Placental pericyte (primary cell): ENCODE measurements at places on chromosomes 6 and 20. TPM values are rescaled to one million over a fixed set of nuclear protein-coding genes. Genes with fewer than 3 reads are reported as not detected.

STK38 gene
- total RNA-seq, result 21.4 and 24.6 TPM in 2 replicates

GPLD1 gene
- total RNA-seq, result 0.14 and 0.22 TPM in 2 replicates

RBBP8NL gene
- total RNA-seq, result not detected in 2 replicates

BPIFB6 gene
- total RNA-seq, result not detected in 2 replicates

HCRTR2 gene
- total RNA-seq, result not detected in 2 replicates

SIRPD gene
- total RNA-seq, result not detected in 2 replicates

HDGFL1 gene
- total RNA-seq, result not detected in 2 replicates

APOBEC2 gene
- not detected in 2 replicates for total RNA-seq

TFAP2D gene
- total RNA-seq, result not detected in 2 replicates

TSBP1 gene
- total RNA-seq, result not detected in 2 replicates

PSORS1C1 gene
- 1.3 and 2.3 TPM in 2 replicates for total RNA-seq

RIPOR2 gene
- 0.22 and 4.9 TPM in 2 replicates for total RNA-seq

HRH3 gene
- not detected in 2 replicates for total RNA-seq

C6orf132 gene
- 0.88 and 2.3 TPM in 2 replicates for total RNA-seq

KCNK5 gene
- total RNA-seq, result not detected in 2 replicates

ISM1 gene
- total RNA-seq, result 0.29 TPM in 1 of 2 replicates, not detected in the other

SH3BGRL2 gene
- total RNA-seq, result 0.22 and 1.6 TPM in 2 replicates

AIF1 gene
- total RNA-seq, result not detected in 2 replicates

SLC12A5 gene
- under 0.01 TPM in 1 of 2 replicates, not detected in the other for total RNA-seq

OOEP gene
- total RNA-seq, result 0.72 and 0.88 TPM in 2 replicates

FNDC1 gene
- under 0.01 TPM in 2 replicates for total RNA-seq

ANKEF1 gene
- 0.66 and 0.72 TPM in 2 replicates for total RNA-seq

FAXC gene
- total RNA-seq, result 0.14 TPM in 1 of 2 replicates, not detected in the other

SLC22A7 gene
- total RNA-seq, result not detected in 2 replicates

TMEM74B gene
- total RNA-seq, result not detected in 2 replicates

ECT2L gene
- not detected in 2 replicates for total RNA-seq

CAGE1 gene
- 0.14 and 0.22 TPM in 2 replicates for total RNA-seq

LTB gene
- total RNA-seq, result not detected in 2 replicates

AVP gene
- not detected in 2 replicates for total RNA-seq

HSF2 gene
- 14.7 and 19.9 TPM in 2 replicates for total RNA-seq

MYB gene
- total RNA-seq, result 0.43 TPM in 1 of 2 replicates, not detected in the other

EFCAB8 gene
- total RNA-seq, result under 0.01 and 0.14 TPM in 2 replicates

SRMS gene
- total RNA-seq, result not detected in 2 replicates

PHACTR1 gene
- total RNA-seq, result 3.9 and 5.7 TPM in 2 replicates

SGK1 gene
- 90.6 and 288 TPM in 2 replicates for total RNA-seq

IDH3B gene
- total RNA-seq, result 98.4 and 113 TPM in 2 replicates

TTLL9 gene
- 0.14 TPM in 1 of 2 replicates, not detected in the other for total RNA-seq

PHACTR3 gene
- under 0.01 TPM in 1 of 2 replicates, not detected in the other for total RNA-seq

TMC2 gene
- not detected in 2 replicates for total RNA-seq

ZNF133 gene
- total RNA-seq, result 17.7 and 18.8 TPM in 2 replicates

GABRR1 gene
- not detected in 2 replicates for total RNA-seq

MCHR2 gene
- not detected in 2 replicates for total RNA-seq

SYNGAP1 gene
- total RNA-seq, result 6.7 and 7.0 TPM in 2 replicates

SLC29A1 gene
- total RNA-seq, result 15.8 and 74.6 TPM in 2 replicates
